ENCODE measurements at places on chromosomes 13 and 19. TPM values are rescaled to one million over a fixed set of nuclear protein-coding genes. Genes with fewer than 3 reads are reported as not detected.

Gene REXO1
- 9.6 TPM for total RNA-seq

Gene MCEMP1
- total RNA-seq = 1.5 TPM

Gene RAP2A
- 13.3 TPM for total RNA-seq

Gene ACTMAP
- total RNA-seq = 3.7 TPM

Gene VAV1
- total RNA-seq = 1.4 TPM

Gene OR7D2
- total RNA-seq = not detected

Gene NANOS3
- not detected for total RNA-seq

Gene ZNF841
- 4.8 TPM for total RNA-seq

Gene NAT14
- 7.0 TPM for total RNA-seq

Gene NKG7
- total RNA-seq = 1.8 TPM

Gene PTGIR
- total RNA-seq = 20.6 TPM

Gene ZNF541
- not detected for total RNA-seq

Gene PDE4C
- not detected for total RNA-seq

Gene NLRP11
- not detected for total RNA-seq

Gene SOHLH2
- not detected for total RNA-seq

Gene DAPK3
- 46.2 TPM for total RNA-seq

- no peak for DNase-seq
These were observed 126.3 kb upstream of the PEG3 start for GRCh38 chr19:56966697-56967299.

DNA sequence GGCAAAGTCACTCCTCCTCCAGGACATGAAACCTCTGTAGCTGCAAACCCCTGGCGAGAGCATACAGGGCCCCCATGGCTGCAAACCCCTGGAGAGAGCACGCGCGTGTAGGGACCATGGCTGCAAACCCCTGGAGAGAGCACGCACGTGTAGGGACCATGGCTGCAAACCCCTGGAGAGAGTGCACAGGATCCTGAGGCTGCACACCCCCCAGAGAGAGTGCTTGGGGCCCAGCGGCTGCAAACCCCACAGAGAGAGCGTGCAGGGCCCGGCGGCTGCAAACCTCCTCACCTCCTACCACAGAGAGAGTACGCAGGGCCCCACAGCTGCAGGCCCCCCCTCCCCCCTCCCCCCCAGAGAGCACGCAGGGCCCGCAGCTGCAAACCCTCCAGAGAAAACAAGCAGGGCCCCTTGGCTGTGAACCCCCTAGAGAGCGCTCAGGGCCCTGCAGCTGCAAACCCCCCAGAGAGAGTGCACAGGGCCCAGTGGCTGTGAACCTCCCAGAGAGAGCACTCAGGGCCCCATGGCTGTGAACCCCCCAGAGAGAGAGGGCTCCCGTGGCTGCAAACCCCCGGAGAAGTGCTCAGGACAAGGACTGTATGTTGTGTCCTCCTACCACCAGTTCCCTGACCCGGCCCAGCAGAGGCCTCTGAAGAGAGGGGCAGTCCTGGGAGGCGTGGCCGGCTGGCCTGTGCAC, 7.3 kb downstream of the ADPRHL1 start:
- DNase-seq = no peak

GRCh38 chr19:3987619-3988371, 2.5 kb upstream of the EEF2 start:
- peak; percentile 80 for DNase-seq

DNA sequence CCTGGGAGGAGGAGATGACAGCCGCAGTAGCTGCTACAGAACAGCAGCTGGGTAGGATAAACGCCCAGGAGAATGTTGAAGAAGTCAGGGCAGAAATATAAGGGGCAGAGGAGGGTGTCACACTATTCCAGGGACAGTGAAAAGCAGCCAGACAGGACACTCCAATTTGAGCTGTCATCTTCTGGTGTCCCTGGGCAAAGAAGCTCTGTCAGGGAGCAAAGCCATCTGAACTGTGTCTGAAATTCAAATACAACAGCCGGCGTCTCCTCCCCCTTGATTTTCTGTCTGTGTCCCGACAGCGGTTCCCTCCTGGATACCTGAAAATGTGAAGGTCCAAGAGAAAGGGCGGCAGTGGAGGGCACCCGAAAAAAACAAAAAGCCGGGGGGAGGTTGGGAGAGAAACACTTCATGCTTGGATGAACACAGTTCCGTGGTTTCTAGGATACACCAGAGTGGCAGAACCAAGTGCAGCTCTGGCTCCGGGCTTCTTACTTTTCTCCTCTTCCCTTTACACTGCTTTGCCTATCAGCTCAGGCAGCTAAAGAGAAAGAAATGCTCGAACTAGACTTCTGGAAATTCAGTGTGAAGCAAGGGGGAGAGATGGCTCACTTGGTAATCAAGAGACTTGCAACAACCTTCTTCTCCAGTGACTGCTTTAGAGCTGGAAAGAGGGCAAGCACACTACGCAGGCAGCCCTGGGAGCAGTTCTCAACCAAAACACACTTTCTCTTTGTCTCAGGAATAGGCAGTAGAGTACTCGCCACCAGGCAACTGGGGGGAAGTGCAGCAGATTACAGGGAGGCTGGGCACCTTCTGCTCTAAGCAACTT, 465.6 kb downstream of the ITGBL1 start:
- DNase-seq = no peak

DNA sequence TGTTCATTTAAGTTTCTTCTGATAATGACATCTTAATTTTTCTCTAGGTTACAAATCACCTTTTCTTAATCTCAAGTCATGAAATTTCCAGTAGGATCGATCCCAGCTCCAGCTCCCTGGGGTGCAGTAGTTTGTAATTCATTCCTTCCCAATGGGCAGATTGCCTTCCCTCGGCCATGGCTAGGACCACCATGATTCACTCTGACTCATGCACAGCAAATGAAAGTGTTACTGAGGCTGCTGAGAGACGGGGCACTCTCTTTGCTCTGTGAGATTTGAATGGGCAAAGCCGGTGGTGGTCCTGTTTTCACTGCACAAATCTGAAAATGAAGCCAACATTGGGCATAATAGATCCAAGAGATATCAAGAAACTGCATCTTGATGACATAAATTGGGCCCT, 202.8 kb upstream of the IRS2 start:
- peak; percentile 57 for DNase-seq

DNA sequence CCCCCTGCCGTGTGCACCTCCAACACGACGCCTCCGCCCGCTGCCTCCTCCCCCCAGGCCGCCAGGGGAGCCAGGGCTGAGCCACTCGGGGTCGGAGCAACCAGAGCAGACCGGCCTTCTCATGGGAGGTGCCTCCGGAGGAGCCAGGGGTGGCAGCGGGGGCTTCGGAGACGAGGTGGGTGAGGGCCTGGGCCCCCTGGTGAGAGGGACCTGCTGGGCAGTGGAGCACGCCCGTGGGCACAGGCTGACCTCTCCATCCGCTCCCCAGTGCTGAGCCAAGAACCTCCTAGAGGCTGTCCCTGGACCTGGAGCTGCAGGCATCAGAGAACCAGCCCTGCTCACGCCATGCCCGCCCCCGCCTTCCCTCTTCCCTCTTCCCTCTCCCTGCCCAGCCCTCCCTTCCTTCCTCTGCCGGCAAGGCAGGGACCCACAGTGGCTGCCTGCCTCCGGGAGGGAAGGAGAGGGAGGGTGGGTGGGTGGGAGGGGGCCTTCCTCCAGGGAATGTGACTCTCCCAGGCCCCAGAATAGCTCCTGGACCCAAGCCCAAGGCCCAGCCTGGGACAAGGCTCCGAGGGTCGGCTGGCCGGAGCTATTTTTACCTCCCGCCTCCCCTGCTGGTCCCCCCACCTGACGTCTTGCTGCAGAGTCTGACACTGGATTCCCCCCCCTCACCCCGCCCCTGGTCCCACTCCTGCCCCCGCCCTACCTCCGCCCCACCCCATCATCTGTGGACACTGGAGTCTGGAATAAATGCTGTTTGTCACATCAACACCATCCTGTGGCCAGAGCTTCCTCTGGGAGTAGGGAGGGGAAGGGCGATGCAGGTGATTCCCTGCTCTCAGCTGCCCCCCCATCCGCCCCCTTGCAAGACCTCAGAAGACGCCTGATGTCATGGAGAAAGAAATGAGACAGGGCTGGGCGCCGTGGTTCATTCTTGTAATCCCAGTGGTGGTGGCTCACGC, 12.0 kb downstream of the BCAM start:
- DNase-seq = peak; percentile 70

GRCh38 chr13:59721926-59722910, 441.5 kb downstream of the DIAPH3 start:
- no peak for DNase-seq

- no peak for DNase-seq
These were observed 1.5 kb upstream of the TMEM145 start for GRCh38 chr19:42311657-42312056.

- DNase-seq = peak; percentile 65
These were observed 15.2 kb upstream of the PAK4 start for GRCh38 chr19:39110263-39110967.

DNA sequence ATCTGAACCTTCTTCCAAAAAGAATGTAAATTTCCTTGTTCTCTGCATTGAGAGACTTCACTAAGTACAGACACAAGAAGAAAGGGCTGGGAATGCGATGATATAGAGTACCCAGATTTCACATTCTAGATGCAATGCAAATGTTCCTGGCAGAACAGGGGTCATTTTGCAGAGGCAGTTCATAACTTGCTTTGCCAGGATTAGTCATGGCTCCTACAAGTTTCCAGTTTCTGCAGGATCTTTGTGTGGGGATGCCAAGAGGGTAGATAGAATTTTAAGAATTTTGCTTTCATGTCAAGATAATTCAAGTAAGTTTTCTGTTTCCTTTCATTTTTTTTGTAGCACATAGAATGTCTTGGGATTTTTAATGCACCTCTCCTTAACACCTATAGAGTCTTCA, 181.2 kb downstream of the FGF9 start:
- DNase-seq = no peak

DNA sequence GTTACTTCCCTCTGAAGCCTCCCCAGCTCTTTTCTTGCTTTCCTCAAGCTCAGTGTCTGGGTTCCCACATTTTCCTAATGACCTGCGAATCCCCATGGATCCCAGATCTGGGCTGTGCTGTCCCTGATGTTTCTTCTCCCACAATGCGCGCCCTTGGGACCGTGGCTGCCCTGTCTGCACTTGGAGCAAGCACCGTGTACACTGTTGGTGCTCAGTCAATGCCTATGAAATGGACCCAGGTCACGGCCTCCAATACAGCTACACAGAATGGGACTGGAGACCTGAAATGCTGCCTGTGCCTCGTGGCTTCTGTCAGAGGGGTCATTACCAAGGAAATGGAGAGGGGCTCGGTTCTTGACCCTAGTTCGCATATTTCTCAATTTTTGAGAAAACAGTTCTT, 160.1 kb upstream of the SOX1 start:
- DNase-seq = peak; percentile 43

GRCh38 chr13:97715763-97716162, 237.7 kb upstream of the IPO5 start:
- no peak for DNase-seq

GRCh38 chr13:44024167-44024845, 144.6 kb downstream of the LACC1 start:
- DNase-seq = no peak

DNA sequence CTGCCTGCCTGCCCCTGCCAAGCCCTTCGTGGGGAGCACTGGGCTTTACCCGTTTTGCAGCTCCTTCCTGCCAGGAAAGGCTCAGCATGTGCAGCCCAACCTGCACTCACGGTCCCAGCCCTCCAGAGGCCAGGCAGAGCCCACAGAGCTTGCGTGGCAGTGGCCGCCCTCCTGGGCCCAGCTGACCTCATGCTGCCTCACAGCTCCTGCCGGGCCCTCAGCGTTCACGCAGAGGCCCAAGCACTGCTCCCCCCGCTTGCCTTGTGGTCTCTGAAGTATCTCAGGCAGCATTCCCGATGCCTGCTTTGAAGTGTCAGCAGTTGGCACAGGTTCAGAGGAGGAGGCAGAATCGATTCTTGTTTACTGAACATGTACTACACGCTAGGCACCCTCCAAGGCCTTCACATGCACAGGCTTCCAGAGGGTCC, 32.5 kb downstream of the CAPN12 start:
- no peak for DNase-seq

GRCh38 chr13:29591310-29591709, 4.2 kb downstream of the SLC7A1 start:
- DNase-seq = no peak

- DNase-seq = no peak
These were observed 6.7 kb downstream of the SPPL2B start for GRCh38 chr19:2334986-2335846.

DNA sequence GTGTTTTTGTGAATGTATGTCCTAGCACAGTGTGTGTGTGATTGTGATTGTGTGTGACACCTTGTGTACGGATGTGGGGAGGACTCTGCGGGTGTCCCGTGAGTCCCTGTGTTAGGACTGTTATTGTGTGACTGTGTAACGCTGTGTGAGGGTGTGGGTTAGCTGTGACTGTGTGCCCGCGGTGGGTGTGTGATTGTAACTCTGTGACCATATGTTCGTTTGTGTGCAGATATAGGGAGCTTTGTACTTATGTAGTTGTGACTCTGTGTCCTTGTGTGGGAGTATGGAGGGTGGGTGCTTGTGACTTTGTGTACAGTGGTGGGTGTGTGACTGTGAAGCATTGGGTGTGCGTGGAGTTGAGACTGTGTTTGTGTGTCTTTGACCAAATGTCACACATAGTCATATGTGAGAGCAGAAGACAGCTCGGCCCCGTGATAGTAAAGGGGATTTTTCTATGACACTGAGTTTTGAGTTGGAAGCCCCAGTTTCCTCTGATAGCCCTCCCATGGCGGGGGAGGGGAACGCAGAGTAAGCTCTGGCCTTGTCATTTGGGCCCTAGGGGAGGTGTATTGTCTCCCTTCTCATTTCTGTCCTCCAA, 949 bp upstream of the ZNF260 start:
- DNase-seq = no peak

DNA sequence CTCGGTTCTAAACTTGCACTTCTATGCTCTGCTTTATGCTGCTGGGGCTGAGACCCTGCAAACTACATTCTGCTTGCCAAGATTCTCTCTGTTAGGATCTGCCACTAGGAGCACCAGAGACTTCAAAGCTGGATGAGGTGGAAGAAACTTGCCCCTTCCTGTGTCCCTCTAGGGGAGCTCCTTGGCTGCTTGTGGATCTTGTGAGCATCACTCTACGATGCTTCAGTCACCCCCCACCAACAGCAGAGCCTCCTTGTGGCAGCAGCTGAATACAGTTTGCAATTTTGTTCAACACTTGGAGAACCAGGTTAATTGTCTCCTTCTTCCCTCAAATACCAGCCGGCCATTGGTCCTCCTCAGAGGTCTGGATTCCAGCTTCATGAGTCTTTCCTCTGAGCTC, 310.6 kb downstream of the FGF14 start:
- no peak for DNase-seq

DNA sequence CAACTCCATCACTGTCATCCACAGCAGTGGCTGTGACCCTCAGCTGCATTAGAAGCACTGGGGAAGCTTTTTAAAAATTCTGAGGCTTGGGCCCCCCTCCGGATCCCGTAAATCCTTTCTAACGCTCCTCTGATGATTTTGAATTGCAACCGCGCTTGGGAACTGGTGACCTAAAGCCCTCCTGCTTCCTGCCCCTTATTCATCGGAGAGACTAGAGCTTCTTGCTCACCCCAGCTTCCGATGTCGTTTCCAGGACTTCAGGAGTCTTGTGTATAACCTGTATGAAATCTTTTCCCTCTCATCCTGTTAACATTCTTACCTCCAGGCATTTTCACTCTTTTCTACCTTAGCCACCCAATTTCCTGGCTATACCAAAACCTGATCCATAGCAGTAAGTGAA, 14.8 kb downstream of the ZAR1L start:
- no peak for DNase-seq
